ENCODE measurements at places on chromosomes 6 and 20.

DNA sequence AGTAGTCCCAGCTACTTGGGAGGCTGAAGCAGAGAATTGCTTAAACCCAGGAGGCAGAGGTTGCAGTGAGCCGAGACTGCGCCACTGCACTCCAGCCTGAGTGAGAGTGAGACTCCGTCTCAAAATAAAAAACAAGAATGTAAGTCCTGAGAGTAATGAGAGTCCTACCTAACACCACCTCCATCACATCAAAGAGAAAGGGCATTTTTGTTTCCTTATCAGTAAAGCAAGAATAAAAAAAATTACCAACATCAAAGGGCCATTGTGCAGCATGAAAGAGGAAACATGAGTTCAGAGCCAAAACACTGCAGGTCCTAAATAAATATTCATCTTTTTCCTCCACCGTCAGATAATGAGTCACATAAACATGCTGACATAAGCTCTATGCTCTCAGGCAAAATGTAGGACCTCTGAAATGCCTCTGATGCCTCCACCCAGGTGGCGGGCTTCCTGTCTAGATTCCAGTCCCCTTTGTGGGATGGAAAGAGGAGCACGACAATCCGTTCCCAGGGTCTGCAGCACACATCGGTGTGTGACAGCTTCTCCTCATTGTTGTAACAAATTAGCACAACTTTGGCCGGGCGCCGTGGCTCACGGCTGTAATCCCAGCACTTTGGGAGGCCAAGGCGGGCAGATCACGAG is 7.2 kb downstream of the ATP9A start:
- DNase-seq, result no peak

- DNase-seq, result no peak
Observed at GRCh38 chr20:43974695-43975094, 60.0 kb downstream of the TOX2 start.

- DNase-seq, result no peak
Observed at GRCh38 chr6:149782337-149782736, 32.8 kb downstream of the PCMT1 start.

DNA sequence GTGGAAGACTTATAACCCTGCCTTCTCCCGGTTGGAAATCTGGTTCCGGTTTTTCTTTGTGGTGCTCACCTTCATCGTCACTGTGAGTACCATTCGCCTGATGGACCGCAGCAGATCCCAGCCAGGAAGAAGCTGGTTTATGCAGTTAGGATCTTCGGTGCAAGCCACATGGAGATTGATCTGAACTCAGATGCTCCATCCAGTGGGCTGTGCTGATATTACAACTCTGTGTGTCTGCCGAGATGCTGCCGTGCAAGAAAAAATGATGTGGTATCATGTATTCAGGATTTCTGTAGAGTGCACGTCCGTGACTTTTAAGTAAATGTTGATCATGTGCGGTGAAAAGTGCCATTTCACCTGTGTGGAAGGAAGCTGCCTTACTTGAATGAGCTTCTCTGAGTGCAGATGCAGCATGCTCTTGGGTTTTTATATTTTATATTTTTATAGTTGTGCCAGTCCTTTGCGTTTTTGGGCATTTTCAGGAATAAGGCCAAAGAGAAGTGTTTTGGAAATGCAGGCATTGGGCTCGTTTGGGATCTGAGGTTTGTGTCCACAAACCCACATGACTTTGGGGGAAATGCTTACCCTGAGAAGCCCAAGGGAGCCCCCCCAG is 39.2 kb downstream of the DYNLT1 start:
- DNase-seq, result peak; percentile 59

DNA sequence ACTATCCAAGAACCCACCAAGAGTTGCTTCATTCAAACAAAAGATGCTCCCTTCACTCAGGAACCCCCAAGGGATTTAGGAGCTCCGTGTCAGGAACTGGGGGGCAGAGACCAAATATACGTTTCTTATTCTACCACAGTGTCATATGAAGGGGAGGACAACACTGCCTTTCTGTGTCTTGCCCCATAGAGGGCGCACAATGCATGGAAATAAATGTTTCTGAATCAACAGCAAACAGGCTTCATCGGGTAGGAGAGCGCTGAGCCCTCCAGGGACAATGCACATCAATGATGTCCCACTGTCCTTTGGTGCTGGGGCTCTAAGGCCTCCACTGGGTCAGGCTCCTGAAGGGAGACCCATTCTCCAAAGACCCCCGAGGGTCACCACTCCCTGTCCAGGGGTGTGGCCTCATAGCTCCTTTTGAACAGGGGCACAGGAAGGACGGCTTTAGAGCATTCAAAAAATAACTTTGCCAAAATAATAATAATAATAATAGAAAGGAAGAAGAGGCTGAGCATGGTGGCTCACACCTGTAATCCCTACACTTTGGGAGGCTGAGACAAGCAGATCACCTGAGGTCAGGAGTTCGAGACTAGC is 31.1 kb downstream of the PLG start:
- peak; percentile 54 for DNase-seq

DNA sequence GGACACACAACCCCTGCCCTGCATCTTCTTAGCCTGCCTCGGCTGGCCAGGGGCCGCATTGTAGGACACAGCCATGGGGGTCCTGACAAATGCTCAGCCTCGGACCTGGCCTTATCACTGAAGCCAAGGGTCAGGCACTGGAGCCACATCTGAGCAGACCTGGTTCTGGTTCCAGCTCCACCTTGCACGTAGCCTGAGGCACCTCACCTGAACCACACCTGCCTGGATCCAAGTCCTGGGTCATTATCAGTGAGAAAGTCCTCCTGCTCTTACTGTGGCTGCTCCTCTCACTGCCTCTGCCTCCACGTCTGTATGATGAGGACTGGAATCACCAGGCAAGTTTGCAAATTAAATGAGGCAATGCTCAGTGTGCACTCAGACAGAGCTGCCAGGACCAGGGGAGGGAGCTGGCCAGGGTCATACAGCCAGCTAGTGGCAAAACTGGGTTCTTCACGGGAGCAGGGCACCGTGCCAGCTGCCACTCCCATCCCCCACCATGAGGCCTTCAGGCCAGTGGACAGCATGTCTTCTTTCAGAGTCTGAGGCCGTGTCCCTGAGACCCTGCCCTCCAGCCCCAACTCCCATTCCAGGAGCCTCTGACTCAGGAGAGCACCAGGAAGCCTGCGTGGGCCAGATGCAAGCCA is 40.2 kb downstream of the MRPL14 start:
- no peak for DNase-seq

DNA sequence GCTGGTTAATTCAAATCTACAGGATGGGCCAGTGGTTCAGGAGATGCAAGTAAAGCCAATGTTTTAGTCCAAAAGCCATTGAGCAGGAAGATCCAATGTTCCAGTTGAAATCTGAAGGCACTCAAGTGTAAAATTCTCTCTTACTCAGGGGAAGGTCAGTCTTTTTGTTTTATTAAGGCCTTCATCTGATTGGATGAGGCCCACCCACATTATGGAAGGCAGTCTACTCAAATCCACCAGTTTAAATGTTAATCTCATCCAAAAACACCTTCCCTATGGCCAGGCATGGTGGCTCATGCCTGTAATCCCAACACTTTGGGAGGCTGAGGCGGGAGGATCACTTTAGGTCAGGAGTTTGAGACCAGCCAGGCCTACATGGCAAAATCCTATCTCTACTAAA is 31.3 kb upstream of the BEND6 start:
- DNase-seq, result no peak

- no peak for DNase-seq
Observed at GRCh38 chr6:41306187-41306854, 19.8 kb upstream of the TREM1 start.

DNA sequence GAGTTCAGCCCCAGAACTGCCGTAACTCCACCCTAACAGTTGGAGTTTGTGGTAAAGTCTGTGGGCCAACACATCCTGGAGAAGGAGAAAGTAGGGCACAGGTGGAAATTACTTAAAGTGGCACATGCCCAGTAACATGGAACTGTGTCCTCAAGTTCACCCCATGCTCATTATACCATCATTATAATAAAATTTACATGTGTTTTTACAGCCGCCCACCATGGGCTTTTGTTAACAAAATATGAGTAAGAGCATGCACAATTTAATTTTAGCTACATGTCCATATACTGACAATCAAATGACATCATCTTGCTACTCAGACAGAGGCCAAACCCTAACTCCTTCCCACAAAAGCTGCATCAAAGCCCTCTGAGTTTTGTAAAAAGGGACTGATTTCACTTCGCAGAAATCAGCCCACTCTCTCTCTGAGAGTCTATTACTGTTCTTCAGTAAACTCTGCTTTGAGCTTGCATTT is 17.3 kb upstream of the ELOVL4 start:
- no peak for DNase-seq

DNA sequence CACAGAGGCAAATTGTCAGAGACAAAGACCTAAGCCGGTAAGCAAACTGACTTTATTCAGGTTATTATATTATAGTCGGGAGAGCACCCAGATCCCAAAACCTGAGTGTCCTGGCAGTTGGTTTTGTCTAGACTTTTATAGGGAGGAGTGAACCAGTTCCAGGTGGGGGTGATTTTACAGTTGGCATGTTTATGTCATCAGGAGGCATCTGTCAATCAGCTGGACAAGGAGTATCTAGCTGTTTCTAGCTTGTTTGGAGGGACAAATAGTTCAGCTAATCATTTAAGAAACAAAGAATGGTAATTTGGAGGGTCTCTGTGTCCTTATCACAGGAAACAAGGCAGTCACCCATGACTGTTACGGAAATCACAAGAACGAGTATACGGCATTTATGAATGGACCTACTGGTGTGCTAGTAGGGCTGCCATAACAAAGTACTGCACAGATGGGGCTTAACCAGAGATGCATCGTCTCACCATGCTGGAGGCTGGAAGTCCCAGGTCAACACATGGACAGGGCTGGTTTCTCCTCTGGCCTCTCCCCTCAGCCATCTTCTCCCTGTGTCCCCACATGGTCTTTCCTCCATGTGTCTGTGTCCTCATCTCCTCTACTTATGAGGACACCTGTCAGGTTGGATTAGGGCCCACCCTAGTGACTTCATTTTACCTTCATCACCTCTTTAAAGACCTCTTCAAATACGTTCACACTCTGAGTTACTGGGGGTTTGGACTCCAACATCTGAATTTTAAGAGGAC is 122.7 kb downstream of the LY86 start:
- DNase-seq, result no peak

DNA sequence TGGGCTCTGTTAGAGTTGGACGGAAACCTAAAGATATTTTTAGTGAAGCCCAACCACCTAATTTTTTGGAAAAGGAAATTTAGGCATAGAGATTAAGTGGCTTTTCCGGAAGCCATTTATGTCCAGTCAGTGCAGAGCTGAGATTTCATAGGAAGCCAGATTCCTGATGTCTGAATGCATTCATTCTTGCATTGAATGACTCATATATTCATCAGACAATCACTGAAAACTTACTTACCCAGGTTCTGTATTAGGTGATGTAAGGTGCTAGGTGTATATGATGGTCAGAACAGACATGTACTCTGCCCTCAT is 4.1 kb downstream of the SH3BGRL2 start:
- DNase-seq, result no peak

- no peak for DNase-seq
Observed at GRCh38 chr20:37490663-37491350, 30.2 kb upstream of the NNAT start.

DNA sequence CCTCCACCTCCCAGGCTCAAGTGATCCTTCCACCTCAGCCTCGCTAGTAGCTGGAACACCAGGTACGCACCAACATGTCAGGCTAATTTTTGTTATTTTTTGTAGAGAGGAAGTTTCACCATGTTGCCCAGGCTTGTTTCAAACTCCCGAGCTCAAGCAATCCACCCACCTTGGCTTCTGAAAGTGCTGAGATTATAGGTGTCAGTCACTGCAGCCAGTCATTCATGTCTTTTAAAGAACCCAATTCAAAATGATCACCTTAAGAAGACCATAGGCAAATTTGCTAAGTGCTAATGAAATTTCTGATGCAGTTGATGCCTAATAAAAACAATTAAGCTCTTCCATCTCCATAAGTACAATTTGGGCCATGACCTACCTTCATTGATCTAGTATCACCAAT is 2.6 kb upstream of the VNN2 start:
- DNase-seq, result no peak

- no peak for DNase-seq
Observed at GRCh38 chr6:43275801-43276576, 22.1 kb upstream of the SLC22A7 start.

DNA sequence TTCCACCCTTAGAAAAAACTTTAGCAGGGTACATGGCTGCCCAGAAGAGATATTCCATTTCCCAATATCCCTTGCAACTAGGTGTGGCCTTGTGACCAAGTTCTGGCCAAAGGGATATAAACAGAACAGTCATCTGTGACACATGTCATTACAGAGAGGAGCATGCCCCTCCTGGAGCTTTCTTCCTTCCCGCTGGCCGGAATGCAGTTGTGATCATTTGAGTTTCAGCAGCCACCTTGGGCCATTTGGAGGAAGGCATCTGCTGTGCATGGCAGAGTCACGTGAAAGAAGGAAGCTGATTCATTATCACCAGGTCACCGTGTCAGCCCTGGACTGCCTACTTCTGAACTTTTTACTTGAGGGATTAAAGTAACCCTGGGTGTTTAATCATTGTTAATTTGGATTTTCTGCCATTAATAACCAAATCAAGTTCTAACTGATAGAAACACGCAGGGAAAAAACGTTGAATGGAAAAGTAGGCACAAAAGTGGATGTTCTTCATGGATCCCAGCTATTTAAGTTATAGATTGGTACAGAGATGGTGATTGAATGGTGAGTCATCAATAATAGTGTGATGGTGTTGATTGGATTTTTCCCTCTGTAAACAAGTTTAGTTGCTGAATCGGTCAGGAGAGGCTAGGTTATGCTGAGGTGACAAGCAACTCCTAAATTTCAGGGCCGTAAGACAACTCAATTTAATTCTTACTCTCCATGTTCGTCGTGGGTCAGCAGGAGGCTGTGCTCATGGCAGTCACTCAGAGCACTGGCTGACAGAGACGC is 80.7 kb upstream of the CCDC167 start:
- no peak for DNase-seq

- peak; percentile 47 for DNase-seq
Observed at GRCh38 chr20:2521369-2522305, 12.9 kb upstream of the ZNF343 start.

DNA sequence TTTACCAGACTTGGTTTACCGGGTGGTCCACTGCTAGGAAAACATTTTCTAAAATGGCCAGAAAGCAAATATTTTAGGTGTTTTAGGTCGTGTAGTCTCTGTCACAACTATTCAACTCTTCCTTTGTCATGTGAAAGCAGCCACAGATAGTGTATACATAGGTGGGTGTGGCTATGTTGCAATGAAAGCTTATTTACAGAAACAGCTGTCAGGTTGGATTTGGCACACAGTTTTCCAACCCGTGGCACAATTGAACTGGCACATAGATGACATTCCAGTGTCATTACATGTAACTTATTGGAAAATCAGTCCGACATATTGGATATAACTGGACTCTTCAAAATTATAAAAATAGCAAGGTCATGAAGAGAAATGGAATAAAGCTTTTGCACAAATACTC is 68.9 kb upstream of the KCNQ5 start:
- no peak for DNase-seq

DNA sequence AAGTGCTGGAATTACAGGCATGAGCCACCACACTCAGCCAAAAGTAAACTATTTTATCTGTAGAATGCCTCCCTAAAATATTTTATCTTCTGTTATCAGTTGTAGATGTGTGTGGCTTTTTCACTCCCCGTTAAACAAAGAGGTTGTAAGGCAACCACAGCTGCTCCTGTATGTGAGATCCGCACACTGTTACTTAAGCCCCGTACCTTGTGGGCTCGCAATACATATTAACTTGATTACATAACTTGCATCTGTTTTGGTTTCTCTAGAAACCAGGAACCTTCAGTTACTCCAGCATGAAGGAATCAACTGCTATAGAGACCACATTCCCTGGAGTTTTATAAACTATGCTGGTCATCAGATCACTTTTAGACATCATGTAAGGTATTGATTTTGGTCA is 420.1 kb upstream of the SLC35B3 start:
- DNase-seq, result no peak

- no peak for DNase-seq
Observed at GRCh38 chr6:56032715-56033260, 157.4 kb upstream of the BMP5 start.

Measured in ureter (tissue), 1 donor.